ENCODE measurements at places on chromosomes 5 and 9. TPM values are rescaled to one million over a fixed set of nuclear protein-coding genes. Genes with fewer than 3 reads are reported as not detected.

The PRDM9 gene
- not detected for total RNA-seq

GRCh38 chr5:124923131-124923530 lies 176.7 kb upstream of the ZNF608 start:
- H3K27ac ChIP-seq, result no peak overlapping the region
- H3K4me3 ChIP-seq, result no peak overlapping the region
- DNase-seq, result no peak
- H3K4me1 ChIP-seq, result no peaks in the 10 kb centered on the region

DNA sequence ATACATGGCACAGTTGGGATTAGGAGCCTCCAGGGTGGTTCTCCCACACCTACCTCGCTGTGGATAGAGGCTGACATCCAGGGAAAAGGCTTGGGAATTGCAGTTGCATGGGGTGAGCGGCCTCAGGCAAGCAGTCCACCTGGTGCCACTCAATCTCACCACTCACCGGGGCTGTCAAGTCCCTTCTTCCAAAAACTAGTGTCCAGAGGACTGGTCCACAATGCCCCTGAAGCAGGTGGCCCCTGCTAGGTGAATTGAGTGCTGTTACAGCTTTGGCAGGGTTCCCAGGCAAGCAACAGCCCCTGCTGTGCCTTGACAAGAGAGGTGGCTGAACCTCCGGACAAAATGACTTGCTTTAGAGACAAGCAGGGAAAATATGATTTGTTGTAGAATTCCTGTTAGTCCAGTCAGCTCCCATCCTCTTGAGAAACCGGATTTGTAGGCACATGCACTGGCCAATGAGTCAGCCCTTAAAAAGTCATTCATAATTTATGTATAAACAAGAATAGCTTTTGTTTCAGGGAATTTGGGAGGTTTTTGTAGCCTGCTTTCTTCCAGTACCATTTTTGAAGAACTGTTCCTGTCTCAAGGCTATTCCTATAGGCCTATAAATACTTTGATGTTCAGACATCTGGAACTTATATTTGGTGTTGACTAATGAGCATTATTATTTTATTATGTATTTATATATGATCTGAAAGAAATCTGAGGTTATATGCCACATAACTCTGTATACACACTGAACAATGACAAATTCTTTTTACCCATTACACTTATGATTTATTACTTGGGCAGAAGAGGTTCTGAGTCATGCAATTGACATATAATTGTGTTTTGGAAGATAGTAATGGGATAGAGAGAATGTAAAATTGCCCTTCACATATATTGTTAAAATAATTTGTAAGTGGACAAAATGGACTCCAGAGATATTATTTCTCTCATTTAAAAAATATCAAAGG lies 411.1 kb downstream of the ACTL7B start:
- no peaks in the 10 kb centered on the region for H3K36me3 ChIP-seq
- DNase-seq, result no peak
- no peaks in the 10 kb centered on the region for H3K27me3 ChIP-seq
- no peak overlapping the region for H3K4me3 ChIP-seq
- H3K27ac ChIP-seq, result no peak overlapping the region

DNA sequence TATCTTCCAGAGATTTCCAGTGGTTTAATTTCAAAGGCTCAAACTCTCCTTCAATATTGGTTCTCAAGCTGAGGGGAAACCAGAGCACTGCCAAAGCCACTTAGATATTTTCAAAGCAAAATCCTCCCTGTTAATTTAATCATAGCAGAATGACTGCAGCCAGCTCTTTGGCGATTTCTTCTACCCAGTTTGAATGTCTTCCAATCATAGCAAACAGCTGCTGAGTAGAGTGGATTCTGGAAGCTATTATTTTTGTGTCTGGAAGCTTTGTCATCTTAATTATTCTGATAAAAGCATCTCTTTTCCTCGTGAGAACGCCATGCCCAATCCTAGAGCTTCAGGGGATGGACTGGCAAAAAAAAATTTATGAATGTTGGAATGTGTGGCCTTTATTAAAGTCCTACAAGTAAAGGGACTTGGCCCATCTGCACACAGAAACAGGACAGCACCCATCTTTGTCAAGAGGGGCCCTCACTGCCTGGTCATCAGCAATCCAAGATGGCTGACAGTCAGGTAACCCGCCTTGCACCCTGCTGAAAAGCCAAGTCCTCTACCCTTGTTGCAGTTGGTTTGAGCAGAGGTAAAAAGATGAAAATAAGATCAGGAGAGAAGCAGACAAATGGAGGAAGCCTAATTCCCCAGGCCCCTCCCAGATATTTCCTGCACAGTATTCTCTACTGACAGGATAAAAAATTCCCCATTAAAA lies 125.1 kb downstream of the SUSD1 start:
- peaks cover 12% of the 10 kb centered on the region for H3K4me1 ChIP-seq
- DNase-seq, result no peak
- peaks cover 56% of the 10 kb centered on the region for H3K36me3 ChIP-seq
- H3K27me3 ChIP-seq, result peaks cover 3% of the 10 kb centered on the region

- H3K4me3 ChIP-seq, result peak overlapping the region; percentile 43
- DNase-seq, result peak; percentile 70
- no peaks in the 10 kb centered on the region for H3K27me3 ChIP-seq
- peaks cover 88% of the 10 kb centered on the region for H3K4me1 ChIP-seq
- peak overlapping the region; percentile 94 for H3K27ac ChIP-seq
These were observed 60.2 kb downstream of the OSTF1 start for GRCh38 chr9:75148561-75148960.

GRCh38 chr5:160293901-160294561 lies 18.3 kb downstream of the CCNJL start:
- no peaks in the 10 kb centered on the region for H3K36me3 ChIP-seq
- DNase-seq, result no peak
- no peaks in the 10 kb centered on the region for H3K4me1 ChIP-seq
- H3K27ac ChIP-seq, result no peak overlapping the region
- H3K27me3 ChIP-seq, result peaks cover 6% of the 10 kb centered on the region
- H3K4me3 ChIP-seq, result no peak overlapping the region

DNA sequence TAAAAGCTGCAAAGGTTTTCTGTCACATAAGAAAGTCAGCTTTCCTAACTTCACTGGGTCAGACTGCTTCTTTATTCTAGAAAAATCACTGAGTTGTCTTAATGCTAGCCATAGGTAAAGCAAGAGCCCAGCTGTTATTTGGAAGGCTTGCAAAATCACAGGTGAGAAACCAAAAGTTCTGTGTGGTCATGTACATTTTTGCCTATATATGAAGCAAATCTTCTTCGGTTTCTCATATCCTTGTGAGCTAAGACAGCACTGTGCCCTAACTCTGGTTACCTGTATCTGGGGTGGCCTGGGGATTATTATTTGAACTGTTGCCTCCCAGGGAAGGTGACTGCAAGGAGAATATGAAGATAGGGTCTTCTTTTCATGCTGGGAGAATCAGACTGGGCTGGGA lies 444.9 kb upstream of the CLINT1 start:
- no peaks in the 10 kb centered on the region for H3K4me1 ChIP-seq
- no peaks in the 10 kb centered on the region for H3K36me3 ChIP-seq
- no peak for DNase-seq
